Ecto neural progenitor cell (in vitro differentiated cells): ENCODE measurements at places on chromosomes 11 and 22.

DNA sequence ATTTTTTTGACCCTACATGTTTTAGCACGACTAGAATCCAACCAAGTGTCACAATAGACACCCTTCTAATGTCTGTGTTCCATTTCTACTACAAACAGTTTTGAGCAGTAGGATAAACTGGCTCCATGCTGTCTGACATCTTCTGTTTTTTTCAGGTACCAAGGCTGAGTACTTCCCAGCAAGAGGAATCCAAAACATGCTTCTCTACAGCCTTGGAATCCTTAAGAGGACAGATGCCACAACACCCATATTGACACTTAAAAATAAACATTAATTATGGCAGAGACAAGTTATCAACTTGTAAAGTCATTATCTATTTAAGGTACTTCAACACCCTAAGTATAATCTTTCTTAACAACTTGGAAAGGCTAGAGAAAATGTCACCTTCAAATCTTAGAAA lies 54.2 kb downstream of the LGR4 start:
- no peak for DNase-seq

DNA sequence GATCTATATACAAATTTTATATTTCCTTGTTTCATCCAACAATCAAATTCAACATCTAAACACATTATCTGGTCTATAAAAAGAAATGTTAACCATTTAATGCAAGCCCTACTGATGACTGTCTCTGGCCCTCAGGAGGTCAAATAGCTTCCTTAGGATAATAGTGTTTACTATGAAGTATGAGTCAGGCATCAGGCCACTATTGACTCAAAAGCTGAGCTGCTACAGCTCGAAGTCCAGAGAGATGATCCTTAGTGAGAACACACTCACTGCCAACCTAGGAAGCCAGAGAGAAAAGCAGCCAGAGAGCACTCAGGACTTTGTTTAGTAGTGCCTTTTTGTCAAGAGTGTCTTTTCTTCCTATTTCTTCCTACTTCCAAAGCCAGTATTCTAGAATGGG lies 171.8 kb downstream of the SOX6 start:
- DNase-seq, result no peak

DNA sequence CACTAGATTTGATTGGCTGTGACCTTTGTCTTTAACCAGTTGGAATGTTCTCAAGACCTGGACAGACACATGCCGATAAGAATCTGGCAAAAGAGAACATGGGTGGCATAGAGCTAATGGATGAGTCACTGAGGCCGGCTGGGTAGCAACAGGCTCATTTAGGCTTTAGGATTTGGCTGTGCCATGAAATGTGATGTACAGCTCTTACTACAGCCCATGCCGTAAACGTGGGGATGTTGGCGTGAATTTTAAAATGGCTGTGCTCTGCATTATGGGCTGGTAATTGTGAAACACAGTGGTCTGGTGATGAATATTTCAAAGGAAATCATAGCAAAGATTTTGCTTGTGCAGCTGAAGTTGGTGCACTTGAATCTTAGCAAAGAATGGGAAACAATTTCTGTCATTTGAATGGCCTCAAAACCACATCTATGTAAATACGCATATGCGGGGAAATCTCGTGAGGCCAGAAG lies 332.4 kb downstream of the TBC1D22A start:
- no peak for DNase-seq

- no peak for DNase-seq
Observed at GRCh38 chr11:86514453-86514852, 139.8 kb downstream of the CCDC81 start.

- no peak for DNase-seq
Observed at GRCh38 chr22:24992946-24993345, 40.4 kb downstream of the KIAA1671 start.

DNA sequence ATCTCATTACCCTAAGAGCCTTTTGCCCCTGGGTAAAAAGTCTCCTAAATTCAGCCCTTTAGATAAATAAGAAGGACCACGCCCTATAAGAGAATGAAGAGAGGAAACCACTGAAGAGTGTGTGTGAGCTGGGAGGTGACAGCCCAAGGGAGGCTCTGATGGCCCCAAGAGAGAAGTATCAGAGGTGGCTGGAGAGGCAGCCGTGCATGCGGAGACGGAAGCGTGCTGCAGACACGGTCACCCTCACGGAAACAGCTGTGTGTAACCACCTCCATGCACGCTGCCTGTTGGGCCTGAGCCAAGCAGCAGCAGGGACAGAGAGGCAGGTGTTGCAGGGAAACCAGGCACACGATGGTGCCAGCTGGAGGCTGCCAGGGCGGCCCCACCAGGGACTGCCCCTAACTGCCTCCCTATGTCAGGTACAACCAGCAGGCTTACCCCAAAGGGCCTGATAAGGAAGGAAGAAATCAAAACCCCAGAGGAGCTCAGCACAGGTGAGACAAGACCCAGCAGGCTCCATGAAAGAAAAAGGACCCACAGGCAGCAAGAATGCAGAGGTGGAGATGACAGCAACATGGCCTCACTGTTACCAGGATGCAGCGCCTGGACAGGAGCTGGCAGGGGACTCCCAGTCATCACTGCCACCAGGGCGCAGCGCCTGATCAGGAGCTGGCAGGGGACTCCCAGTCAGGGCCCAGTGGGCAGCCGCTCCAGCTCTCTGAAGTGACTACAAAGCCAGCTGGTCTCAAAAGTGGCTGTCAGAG lies 7.8 kb downstream of the LARGE2 start:
- peak; percentile 39 for DNase-seq

DNA sequence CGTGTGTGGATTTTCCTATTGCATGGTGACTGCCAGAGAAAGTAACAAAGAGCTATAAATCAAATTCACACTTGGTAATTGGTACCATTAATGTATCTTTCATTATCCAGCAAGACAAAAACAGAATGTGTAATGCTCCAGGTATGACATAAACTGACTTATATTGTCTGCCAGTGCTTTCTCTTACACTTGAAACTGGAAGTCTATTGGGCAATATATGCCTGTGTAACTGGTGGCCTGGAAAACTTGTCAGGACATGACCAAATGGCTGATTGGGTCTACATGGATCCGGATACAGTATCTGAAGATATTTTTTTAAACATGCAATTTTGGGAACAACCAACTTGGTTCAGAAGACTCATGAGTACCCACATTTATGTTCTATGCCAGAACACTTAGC lies 174.6 kb upstream of the ARHGAP42 start:
- no peak for DNase-seq

DNA sequence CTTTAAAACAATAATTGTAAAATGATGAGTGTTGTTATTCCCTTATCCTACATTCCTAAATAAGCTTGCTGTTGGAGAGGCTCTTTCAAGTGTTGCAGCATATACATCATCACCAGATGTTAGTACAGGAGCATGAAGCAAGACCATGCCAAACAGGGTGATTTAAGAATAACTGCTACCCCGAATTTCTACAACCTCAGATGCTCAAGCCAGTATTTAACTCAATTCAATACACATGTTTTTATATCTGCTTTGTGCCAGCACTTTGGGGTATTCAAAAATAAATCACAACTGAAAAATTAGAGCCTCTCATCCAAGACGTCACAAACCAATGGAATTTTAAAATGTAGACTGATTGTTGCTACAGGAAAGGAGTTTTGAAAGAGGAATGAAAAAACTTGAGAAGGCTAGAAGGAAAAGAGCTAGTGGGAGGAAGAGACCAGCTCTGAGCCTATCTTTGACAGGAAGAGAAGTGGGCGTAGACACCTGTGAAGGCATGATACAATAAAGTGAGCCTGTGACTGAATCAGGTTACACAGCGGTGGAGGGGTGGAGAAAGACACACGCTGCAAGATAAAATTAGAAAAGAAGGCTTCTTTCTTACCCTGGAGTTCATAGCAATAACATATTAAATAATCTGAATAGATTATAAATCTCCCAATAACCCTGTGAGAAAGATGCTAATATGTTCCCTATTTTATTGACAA lies 95.8 kb downstream of the DLG2 start:
- no peak for DNase-seq

DNA sequence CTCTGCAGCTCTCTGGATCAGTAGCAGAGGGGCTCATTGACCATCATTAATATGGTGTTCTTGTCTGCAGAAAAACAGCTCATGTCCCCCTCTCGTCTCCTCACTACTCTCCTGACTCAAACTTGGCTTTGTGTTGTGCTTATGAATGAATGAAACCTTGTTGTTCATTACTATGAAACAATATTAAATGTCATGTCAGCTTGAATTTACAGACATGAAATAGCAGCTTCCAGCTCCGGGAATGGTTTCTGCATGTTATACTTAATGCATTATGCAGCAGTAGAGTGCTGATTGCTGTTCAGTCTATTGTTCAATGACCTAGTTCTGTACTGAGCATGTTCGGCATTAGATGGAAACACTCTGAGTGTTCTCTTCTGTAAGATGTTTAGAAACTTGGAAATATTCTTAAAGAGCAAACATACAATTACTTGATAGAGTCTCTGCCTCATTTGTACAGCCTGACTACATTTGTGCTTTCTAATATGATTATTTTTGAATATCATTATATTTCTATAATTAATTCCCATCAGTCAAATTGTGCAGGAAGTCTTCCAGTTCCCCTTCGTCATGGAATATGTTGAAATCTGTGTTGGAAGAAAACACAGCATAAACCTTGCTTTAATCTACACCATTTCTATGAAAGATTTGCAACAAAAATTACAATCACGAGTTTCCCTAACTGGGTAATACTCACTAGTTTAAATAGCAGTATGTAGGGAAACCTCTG lies 340.4 kb downstream of the SOX6 start:
- DNase-seq, result no peak

DNA sequence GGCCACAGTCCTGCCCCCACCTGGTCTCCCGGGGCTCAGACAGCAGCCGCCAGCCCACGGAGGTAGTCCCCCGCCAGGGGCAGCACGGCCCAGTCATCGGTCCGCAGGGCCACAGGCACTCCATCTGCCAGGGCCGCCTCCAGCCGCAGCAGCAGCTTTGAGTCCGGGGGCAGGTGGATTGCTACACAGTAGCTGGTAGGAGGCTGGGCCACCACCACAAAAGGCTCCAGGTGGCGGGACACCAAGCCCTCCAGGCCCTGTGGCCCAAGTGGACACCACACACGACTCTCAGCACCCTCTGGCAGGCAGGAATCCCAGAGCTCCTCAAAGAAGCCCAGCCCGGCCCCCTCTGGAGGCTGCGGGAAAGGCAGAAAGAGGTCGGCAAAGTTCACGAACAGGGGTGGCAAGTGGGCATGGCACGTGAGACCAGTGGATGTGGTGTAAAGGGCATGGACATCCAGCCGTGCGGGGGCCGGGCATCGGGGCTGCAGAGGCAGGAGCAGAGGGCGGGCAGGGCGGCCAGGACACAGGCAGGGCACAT lies 2.9 kb downstream of the AP5B1 start:
- DNase-seq, result peak; percentile 31

DNA sequence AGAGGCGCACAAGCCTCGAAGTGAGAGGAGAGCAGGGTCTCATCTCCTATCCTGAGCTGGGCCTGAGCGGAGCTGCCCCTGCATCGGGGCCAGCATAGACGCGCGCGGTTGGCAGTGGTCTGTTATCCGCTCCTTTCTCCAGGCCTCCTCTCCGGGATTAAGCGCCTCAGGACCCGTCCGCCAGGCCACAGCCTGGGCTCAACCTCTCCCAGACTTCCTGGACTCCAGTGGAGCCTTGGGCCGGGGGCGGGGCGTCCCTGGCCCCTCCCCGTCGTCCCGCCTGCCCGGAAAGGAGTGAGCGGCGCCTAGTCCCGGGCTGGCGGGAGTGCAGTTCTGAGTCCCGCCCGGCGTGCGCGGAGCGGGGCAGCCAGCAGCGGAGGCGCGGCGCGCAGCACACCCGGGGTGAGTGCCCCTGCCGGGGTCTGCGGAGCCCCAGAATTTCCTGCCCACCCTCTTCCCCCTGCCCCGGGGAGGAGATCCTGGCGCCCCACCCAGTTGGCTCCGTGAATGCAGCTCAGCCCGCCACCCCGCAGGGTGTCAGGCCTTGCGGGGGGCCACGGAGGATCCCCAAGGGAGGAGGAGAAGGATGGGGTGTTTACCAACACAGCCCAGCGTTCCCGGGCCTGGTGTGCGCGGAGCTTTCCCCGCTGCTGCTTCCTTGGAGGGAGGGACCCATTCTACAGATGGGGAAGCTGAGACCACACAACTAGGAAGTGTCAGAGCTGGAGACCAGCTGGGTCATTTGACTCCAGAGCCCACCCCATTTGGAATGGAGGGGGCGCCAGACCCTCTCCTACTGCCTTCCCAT lies at the start of gene TCIRG1:
TCIRG1 (plus strand) TSS at position 308 of the 808 bp plus-strand sequence. CDS start 2,247 bp downstream, outside the sequence.
- DNase-seq, result peak; percentile 77

- DNase-seq, result no peak
Observed at GRCh38 chr11:62137276-62137861, 13.6 kb downstream of the INCENP start.

DNA sequence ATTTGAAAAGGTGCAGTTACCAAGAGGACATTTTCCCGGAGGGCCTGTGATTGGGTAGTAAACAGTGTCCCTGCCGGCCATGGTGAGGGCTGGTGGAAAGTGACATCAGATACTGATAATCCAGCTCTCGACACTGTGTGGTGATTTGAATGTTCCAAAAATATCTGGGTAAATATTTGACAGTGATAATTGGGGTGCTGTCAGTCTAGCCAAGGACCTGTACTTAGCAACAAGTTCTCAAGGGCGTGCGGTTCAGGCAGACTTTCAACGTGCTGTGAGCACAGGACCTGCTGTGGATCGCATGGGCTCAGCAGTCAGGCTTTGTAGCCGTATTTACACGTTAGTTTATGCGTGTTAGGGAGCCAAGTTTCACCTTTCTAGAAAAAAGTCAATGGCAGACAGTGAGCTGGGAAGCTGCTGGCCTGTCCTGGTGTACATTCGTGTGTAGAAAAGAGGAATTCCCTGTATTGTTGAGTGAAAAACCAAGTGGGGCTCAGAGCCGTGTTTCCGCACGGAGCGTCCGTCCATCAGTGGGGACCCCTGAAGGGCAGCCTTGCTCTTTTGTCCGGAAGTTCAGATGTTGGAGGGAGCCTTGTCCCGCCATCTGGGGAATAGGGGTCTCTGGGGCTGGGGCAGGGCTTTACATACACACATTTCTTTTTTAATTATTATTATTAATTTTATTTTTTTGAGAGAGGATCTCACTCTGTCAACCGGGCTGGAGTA lies 11.3 kb downstream of the TRMU start:
- DNase-seq, result no peak

DNA sequence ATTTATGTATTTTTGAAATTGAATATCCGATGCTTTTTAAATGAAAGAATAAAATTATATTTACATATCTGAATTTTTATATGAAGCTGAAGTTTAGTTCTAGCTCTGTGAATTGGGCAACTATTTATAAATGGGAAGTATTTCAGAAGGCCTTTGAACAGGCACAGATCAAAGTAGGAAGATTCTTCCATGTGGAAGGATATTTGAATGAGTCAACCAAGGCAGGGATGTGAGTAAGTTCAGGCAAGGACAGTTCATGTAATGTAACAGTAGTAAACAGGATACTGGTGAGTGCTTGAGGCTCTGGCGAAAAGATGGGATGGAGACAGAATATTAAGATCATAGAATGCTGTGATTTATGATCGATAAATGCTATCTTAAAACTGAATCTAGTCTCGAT lies 417.8 kb upstream of the CCDC179 start:
- DNase-seq, result no peak
